ENCODE measurements at places on chromosomes 11 and 22. TPM values are rescaled to one million over a fixed set of nuclear protein-coding genes. Genes with fewer than 3 reads are reported as not detected.

DNA sequence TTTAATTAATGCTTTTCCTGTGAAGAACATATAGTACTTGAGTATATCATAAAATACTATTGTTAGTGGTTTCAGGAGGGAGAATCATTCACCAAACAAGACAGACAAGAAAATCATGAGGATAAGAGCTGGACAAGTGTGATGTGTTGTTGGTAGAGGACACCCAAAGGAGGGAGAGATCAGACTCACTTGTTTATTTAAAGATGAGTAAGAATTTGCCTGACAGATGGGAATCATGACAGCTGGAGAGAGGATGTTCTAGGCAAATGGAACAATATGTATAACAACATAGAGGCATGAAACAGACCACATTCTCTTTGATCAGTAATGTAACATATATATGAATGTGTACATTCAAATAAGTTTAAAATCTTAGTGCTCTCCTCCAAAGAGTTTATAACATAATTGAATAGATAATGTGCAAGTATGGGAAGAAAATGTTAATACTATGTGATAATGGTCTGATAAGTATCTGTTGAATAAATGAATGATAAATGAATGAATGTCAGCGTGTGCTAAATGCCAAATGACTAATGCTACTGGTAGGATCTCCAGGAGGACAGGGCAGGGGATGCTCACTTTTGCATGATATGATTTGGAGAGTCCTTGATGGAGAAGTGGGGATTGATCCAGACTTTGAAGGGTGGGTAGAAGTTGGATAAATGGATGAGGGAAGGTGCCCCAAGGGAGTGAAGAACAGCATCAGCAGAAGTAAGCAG is 228.9 kb upstream of the SORL1-AS1 start:
- no peaks in the 10 kb centered on the region for H3K4me1 ChIP-seq
- no peak overlapping the region for H3K27ac ChIP-seq
- no peaks in the 10 kb centered on the region for H3K27me3 ChIP-seq
- no peak overlapping the region for H3K4me3 ChIP-seq

DNA sequence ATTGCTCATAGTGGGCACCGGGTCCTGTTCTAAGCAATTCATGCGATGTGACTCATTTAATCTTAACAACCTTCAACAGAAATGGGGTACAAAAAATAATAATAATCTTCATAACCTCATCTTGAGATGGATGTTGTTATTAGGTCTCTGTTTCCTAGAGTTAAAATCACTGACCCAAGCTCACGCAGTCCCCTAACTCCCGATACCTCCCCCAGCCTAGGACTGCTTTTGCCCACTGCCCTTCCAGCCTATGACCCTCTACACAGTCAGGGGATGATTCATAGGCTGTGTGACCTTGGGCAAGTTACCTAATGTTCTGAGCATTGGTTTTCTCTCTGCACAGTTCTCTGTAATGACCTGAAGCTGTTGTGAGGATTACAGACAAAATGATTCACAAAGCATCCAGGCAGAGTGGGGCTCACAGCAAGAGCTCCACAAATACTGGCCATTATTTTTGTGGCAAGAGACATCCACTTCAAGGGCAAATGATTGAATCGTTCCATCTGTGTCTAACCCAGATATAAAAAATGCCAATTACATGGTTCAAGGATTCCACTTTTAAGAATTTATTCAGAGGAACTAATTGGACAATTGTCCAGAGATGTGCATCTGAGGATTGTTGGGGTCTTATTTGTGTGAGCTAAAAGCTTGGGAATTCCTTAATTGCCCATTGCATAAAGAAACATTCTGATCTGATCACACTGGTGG is 20.0 kb downstream of the MTFP1 start:
- peaks cover 8% of the 10 kb centered on the region for H3K4me1 ChIP-seq
- H3K36me3 ChIP-seq, result no peaks in the 10 kb centered on the region
- H3K27me3 ChIP-seq, result peaks cover 2% of the 10 kb centered on the region
- no peak overlapping the region for H3K4me3 ChIP-seq
- no peak overlapping the region for H3K27ac ChIP-seq

DNA sequence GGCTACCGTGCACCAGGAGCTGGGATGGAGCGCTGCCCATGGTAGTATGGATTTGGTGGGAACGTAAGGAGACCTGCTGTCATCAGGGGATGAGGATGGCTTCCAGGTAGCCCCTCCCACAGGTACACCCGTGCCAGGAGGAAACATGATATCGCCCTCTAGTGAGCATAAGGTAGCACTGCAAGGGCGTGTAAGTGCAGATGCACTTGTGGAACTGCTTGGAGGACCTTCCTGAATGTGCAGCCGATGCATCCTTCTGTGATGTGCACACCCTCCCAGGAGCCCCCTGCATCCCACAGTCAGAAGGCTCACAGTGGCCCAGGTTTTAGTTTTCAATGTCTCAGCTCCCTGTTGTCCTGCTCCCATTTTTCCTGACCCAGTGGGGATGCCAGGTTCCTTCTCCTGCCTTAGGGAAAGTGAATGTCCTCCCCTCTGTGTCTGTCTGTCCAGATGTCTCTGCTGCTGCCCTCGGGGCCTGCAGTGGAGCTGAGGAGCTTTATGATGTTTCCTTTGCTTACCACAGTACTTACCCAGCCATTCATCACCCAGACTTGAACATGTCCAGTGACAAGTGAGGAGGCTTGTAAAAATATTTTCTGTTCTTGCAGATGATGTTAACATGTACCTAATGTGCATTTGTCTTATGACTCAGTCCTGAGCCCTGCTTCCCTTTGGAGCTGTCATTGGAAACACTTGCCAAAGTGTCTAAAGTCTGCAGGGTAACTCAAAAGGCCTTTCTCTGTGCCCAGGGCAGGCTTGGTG is 49.2 kb downstream of the DBX1 start:
- no peak overlapping the region for H3K4me3 ChIP-seq
- DNase-seq, result peak; percentile 98
- H3K4me1 ChIP-seq, result peaks cover 41% of the 10 kb centered on the region
- H3K36me3 ChIP-seq, result peaks cover 2% of the 10 kb centered on the region

- H3K36me3 ChIP-seq, result no peaks in the 10 kb centered on the region
- DNase-seq, result no peak
- H3K27me3 ChIP-seq, result no peaks in the 10 kb centered on the region
- H3K4me1 ChIP-seq, result no peaks in the 10 kb centered on the region
- no peak overlapping the region for H3K27ac ChIP-seq
These were observed 489.2 kb upstream of the CNTN5 start for GRCh38 chr11:98531576-98531975.

DNA sequence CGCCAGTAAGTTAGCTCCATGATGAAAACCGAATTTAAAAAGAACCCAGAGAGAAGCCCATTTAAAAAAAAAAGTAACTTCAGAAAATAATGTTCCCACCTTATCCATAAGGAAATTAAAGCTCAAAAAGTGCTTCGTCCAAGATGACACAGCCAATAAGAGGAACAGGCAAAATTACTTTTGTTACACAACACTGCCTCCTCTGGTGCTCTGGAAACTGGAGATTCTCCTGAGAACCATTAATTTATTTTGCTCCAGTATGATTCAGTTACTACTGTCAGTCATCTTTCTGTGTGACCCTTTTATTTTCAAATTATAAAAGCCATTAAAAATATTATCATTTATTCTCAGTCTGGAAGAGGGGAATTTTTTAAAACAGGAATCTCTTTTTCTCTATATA is 2.0 kb downstream of the IFT27 start:
- DNase-seq, result no peak
- H3K27ac ChIP-seq, result no peak overlapping the region
- no peaks in the 10 kb centered on the region for H3K27me3 ChIP-seq
- H3K4me1 ChIP-seq, result peaks cover 7% of the 10 kb centered on the region

GRCh38 chr11:117278347-117278746 is 12.8 kb upstream of the BACE1-AS start:
- H3K27ac ChIP-seq, result no peak overlapping the region
- no peak for DNase-seq
- H3K27me3 ChIP-seq, result no peaks in the 10 kb centered on the region
- H3K4me3 ChIP-seq, result no peak overlapping the region
- H3K4me1 ChIP-seq, result peaks cover 27% of the 10 kb centered on the region

- no peak overlapping the region for H3K4me3 ChIP-seq
- peaks cover 6% of the 10 kb centered on the region for H3K4me1 ChIP-seq
- no peaks in the 10 kb centered on the region for H3K36me3 ChIP-seq
These were observed 562 bp downstream of the FOLR3 start for GRCh38 chr11:72135891-72136683.

- H3K36me3 ChIP-seq, result no peaks in the 10 kb centered on the region
- H3K4me1 ChIP-seq, result no peaks in the 10 kb centered on the region
- DNase-seq, result no peak
- H3K27me3 ChIP-seq, result peaks cover 10% of the 10 kb centered on the region
- no peak overlapping the region for H3K4me3 ChIP-seq
- H3K27ac ChIP-seq, result no peak overlapping the region
These were observed 32.1 kb downstream of the CACNG2 start for GRCh38 chr22:36671404-36671803.

DNA sequence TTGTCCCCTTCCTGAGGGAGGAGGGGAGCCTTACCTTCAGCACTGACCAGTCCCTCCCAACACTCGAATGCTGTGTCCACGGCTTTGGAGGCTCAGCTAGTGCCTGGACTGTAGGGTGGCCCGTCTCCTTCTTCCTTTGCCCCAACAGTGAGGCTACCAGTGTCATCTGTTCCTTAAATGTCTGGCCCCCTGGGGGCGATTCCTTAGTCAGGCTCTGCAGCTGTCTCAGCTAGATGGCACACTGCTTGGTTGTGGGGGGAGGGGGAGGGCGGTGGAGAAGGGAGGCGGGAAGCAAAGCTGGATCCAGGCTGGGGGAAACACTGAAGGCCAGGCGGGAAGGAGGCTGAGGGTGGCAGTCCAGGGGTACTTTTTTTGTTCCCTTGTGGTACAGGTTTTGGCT is at the start of gene IGSF22:
IGSF22 (minus strand) TSS at position 149 of the 400 bp plus-strand sequence. CDS start 1,952 bp downstream, outside the sequence.
- no peak within 1 kb of the TSS for H3K27ac ChIP-seq
- no peaks in the 10 kb centered on the region for H3K36me3 ChIP-seq
- no peak for DNase-seq
- no peaks in the 10 kb centered on the region for H3K27me3 ChIP-seq
- no peaks in the 10 kb centered on the region for H3K4me1 ChIP-seq

- peak; percentile 15 for DNase-seq
- no peaks in the 10 kb centered on the region for H3K36me3 ChIP-seq
- peaks cover 6% of the 10 kb centered on the region for H3K27me3 ChIP-seq
- H3K4me1 ChIP-seq, result peaks cover 4% of the 10 kb centered on the region
These were observed at the start of gene ASRGL1 for GRCh38 chr11:62337303-62338181. Gene ASRGL1, plus strand, starts transcription at chr11:62337448. Its CDS starts 530 bp downstream, at chr11:62337978.

DNA sequence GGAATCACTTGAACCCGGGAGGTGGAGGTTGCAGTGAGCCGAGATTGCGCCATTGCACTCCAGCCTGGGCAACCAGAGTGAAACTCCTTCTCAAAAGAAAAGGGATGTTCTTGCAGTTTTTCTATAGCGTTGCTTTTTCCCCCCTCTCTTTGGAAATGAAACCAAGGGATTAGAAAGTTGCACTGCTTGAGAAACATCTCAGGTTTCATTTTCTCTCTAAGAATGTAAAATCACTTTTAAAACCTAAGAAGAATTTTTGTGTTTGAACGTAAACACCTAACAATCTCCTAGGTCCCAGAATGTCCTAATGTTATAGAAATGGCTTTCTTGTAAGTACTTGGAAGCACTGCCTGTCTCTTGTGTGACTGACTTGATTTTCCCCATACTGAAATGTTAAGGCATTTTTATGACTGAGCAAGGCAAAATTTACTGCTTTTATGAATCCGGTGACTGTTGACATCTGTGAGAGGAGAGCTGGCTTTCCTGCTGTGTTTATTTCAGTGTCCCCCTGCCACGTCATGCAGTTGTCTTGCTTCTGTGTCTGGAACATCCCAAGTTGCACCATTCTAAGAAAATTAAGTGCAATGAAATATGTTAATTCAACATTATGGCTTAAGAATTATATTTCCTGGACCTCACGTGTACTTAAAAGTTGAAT is 37.7 kb downstream of the NF2 start:
- no peak for DNase-seq
- no peak overlapping the region for H3K27ac ChIP-seq
- peaks cover 43% of the 10 kb centered on the region for H3K36me3 ChIP-seq

DNA sequence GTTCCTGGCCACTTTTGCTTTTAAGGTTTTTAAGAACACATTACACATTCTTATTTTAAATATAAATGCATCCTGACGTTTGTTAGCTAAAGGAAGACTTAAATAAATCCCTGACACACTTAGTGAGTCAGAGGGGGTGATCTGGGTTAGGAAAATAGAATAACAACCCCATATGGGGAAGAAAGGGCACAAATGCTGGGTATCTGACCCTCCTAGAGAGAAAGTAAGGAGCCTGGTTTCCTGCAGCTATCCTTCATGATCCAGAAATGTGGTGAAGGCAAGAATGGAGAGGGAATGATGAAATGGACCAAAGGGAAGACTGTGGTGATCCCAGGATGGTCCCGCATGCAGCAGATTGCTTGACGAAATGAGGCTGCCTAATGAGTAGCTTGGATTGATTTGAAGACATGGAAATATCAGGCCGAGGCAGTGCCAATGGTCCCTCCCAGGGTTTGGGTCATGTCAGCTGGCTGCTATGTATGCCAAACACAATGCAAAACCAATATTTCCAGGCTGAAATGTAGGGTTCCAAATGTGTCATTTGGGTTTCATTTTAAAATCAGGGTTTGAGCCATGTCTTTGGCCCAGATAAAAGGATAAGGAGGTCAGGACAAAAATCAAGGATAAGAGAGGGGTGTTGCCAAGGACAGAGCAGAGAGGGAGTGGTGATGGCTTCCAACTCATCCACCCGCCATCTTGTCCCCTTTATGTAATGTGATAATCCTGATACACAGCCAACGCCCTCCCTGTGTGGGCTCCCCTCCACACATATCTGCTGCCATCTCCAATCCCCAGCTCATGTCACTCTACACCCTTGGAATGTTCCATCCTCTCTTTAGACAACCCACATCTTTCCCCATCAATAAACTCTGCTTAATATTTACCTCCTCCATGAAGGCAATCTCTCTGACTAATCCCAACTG is 135.1 kb upstream of the PITPNB start:
- no peaks in the 10 kb centered on the region for H3K27me3 ChIP-seq
- no peak for DNase-seq
- no peak overlapping the region for H3K27ac ChIP-seq
- H3K4me1 ChIP-seq, result peaks cover 5% of the 10 kb centered on the region

DNA sequence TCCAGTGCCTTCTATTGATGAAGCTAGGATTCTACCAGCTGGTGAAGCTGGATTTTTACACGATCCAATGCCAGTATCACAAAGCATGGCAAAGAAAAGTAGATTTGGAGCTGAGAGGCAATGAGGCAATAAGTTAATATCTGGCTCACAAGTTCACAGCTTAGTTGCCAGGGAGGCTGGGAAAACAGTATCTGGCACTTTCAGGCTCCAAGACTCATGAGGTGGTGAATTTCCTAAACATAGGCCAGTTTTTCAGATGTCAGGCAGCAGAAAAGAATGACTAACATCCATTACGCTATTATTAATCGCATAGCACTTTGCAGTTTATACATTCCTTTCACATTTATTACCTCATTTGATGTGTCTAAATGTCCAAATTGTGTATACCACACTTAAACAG is 122.7 kb downstream of the GRIA4 start:
- H3K36me3 ChIP-seq, result no peaks in the 10 kb centered on the region
- no peak overlapping the region for H3K4me3 ChIP-seq
- no peak overlapping the region for H3K27ac ChIP-seq
- no peaks in the 10 kb centered on the region for H3K27me3 ChIP-seq
- no peak for DNase-seq
- H3K4me1 ChIP-seq, result no peaks in the 10 kb centered on the region

- no peak overlapping the region for H3K4me3 ChIP-seq
- peak; percentile 41 for DNase-seq
- peaks cover 8% of the 10 kb centered on the region for H3K4me1 ChIP-seq
- H3K36me3 ChIP-seq, result no peaks in the 10 kb centered on the region
These were observed 122.7 kb upstream of the TRPC6 start for GRCh38 chr11:101706541-101706940.

Gene ANGPTL5
- total RNA-seq, result not detected

Gene SLC6A5
- total RNA-seq, result not detected

Gene CCDC90B
- total RNA-seq, result 67.5 TPM

Gene CEND1
- total RNA-seq, result 0.62 TPM

All from astrocyte (in vitro differentiated cells and primary cell).